ENCODE measurements at places on chromosomes 6 and 20.

DNA sequence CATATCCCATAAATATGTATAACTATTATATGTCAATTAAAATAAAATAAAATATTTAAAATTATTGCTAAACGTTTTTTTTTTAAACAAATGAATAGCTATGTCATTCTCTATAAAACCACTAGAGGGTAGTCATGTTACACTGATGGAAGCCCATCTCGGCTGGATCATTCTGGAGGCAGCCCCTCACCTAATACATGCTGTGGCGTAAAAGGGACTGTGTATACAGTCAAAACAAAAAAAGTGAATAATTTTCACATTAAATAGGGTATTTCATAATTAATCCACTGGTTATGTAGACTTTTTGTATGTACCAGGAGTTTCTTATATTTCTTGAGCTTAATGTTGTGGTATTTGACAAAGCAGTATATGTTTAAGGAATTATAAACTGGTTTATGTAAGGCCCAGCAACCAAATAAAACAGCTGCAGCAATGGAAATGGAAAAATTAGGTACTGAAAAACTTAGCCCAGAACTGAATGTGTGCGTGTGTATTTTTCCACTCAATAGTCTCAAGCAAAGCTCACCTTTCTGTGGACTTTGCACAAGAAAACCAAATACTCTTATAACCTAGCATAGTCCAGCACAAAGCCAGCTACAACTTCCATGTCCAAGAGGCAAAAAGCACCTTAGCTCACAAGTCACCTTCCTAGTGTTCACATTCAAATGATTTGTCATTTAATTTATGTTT lies 81.7 kb downstream of the COL9A1 start:
- DNase-seq = no peak

DNA sequence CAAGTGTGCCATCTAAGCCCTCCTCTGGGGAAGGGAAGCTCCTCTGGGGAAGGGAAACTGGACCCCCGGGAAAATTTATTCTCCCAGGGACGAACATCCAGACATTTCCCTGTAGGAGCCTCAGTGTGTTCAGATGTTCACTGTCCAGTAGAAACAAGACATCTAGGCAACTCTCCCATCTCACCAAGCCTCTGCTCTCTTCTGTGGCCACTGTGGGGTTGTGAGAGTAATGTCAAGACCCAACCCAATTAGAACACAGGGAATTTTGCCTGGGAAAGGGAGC lies 3.6 kb upstream of the PTGIS start:
- no peak for DNase-seq

DNA sequence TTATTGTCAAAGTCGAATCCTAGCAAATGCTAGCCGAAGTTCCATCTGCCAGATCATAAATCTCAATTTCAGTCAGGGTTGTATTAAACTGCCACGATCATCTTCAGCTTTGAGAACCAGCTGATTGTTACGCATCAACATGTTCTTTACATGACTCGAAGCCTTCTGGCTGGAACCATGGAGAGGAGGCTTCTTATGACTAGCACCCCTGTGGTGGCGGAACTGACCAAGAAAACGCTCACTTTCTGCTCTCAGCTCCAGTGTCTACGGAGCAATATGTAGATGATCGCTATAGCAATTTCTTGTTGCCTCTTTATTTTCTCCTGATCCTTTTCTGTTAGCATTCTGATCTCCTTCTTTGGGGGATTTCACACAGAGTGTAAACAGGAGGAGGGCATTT lies 479.4 kb upstream of the SLC35B3 start:
- no peak for DNase-seq

GRCh38 chr20:17704589-17705317 lies 5.0 kb downstream of the BANF2 start:
- no peak for DNase-seq

DNA sequence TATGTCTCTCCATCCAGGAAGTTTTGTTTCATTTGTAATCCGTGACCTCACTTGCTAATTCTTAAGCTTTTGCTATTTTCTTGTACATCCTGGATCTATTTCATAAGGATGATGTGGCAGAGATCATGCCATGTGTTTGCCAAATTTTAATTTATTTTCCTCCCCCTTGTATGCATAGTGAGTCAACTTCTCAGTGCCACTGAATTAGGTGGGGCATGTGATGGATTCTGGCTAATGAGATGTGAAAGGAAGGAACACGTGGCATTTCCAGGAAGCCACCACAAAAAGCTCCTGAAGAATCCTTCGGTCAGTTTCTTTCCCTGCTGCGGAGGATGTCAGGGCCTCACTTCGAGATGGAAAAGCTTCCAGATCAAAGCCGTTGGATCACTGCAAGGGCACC lies 86.2 kb upstream of the PRL start:
- DNase-seq = no peak

- DNase-seq = no peak
Observed at GRCh38 chr6:21383450-21384085, 210.0 kb upstream of the SOX4 start.

GRCh38 chr20:17873410-17874270 lies 95.0 kb downstream of the SNX5 start:
- no peak for DNase-seq

DNA sequence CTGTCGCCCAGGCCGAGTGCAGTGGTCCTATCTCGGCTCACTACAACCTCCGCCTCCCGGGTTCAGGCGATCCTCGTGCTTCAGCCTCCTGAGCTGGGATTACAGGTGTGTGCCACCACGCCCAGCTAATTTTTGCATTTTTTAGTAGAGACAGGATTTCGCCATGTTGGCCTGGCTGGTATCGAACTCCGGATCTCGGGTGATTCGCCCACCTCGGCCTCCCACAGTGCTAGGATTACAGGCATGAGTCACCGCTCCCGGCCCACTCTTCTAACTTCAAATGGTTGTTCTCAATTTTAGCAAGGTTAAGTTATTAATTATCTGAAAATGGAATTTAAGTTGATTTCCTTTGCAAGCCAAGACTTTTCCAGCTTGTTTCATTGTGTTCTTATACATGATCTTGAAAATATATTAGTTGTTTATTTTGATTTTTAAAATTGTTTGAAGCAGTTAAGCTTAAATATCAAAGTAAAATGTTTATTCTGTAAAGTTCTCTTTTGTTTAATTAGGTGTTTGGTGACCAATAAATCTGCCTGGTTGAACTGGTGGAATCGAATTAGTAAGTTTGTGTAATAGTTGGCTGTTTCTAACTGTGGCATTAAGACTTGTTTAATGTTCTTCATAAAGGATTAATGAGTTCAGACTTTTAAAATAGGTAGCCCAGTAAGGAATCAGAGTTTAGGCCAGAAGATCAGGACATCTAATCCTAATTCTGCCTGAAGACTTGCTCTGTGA lies 2.3 kb downstream of the PM20D2 start:
- no peak for DNase-seq

DNA sequence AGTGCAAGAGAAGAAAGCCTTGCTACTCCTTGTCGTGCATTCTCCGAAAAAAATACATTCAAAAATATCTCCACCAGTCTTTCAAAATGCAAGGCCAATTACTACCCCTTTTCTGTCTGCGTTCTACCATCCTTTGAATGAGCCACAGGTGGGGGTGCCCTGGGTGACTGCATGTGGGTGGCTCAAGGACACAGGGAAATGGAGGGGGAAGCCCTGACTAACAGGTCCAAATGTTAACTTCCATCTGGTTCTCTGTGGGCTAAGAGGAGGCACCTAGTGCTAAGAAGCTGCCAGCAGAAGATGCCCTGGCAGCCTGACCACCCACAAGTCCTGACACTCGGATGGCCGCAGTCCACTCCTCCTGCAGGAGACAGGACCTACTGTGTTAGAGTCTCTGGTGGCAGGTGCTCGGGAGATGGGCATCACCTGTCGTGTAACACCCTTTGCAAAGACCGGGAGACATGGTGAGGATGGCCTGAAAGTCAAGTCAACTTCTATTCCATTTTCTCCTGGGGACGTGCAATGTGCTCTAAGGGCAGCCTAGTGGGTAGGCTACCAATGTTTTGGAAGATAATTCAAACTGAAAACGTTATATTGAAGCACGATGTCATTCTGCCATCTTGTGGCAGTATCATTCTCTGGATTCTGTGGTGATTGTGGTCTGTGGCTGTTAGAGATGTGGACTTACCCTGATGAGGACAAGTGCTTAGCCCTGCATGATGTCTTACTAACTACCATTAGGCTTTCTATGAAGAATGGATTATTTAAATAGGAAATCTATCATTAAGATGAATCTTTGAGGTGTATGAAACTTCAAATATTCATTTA lies 27.4 kb upstream of the IGF2R start:
- DNase-seq = no peak

GRCh38 chr6:131652472-131652871 lies 15.4 kb downstream of the ENPP3 start:
- no peak for DNase-seq

DNA sequence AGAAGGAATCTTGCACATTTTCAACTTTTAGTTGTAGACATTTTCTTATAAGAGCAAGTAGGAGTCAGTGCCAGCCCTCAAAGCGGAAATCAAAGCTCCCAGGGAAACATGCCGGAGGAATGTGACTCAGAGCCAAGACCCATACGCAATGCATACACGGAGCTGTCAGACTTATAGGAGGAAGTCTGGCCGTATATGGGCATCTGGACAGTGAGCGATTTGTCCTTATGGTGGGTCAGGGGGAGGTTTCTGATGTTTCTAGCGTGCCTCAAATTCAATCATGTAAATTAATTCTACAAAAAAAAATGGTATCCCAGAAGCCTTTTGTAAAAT lies 3.6 kb upstream of the CCN2 start:
- DNase-seq = no peak

- DNase-seq = no peak
Observed at GRCh38 chr6:39228111-39228971, 934 bp downstream of the KCNK5 start.

DNA sequence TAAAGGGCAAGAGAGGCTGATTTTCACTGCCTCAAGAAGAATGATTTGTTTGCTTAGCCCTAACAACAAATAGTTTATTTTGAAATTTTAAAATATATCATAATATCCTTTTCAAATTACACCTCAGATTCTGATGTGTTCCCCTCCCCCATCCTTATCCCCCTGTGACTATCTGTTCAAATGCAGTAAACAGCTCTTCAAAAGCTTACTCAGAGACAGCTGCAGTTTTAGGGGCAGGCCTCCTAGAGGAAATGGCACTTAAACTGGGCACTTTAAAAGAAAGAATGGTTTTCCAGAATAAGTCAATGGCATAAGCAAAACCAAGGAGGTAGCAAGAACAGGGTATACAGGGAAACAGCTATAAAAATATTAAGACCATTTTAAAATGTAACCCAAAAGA lies 118.6 kb upstream of the UST start:
- no peak for DNase-seq

DNA sequence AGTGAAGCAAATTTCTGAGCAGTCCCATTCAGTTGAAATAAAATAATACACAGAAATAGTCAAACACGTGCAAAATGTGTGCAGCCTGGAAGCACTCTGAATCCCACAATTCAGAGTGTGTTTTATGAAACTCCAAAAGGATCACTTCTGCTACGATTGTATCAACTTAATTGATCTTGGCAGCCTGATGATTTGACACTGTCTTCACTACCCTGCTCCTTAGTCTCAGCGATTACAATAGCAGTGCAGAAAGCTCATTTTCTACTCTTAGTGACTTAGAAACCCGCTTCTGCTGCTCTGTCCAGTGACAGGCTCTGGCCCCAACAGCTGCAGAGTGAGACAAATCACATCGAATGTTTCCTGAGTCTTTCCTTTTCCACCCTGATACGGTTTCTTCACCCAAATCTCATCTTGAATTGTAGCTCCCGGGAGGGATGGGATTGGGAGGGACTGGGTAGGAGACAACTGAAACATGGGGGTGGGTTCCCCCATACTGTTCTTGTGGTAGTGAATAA lies 16.2 kb upstream of the EMILIN3 start:
- DNase-seq = no peak

GRCh38 chr6:47084610-47085009 lies 42.5 kb upstream of the ADGRF1 start:
- DNase-seq = no peak

- DNase-seq = no peak
Observed at GRCh38 chr6:17987447-17987696, at the start of gene KIF13A. Gene KIF13A, minus strand, starts transcription at chr6:17987635. Its CDS starts 172 bp downstream, at chr6:17987463.

- DNase-seq = no peak
Observed at GRCh38 chr20:62186887-62187866, 4.3 kb downstream of the MTG2 start.

- DNase-seq = no peak
Observed at GRCh38 chr20:62026564-62026856, 39.2 kb downstream of the TAF4 start.

- DNase-seq = no peak
Observed at GRCh38 chr6:129713806-129714333, 3.9 kb upstream of the ARHGAP18 start.

DNA sequence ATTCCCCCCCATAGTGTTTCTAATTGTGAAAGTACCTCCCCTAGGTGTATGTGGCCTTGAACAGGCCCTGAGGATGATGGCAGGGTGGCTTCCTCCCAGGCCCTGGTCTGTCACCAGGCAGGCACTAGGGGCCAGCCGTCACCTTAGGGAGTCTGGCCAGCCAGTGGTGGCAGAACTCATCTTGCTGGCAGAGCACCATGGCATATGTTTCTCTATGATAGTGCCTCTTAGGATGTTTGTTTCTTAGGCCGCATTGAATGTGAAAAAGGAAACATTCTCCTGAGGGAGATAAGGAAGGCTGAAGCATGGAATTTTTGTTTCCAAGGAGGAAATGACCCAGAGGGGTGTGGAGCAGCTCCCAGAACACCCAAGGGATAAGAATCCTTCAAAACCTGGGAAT lies 45.2 kb upstream of the KLHL31 start:
- no peak for DNase-seq

DNA sequence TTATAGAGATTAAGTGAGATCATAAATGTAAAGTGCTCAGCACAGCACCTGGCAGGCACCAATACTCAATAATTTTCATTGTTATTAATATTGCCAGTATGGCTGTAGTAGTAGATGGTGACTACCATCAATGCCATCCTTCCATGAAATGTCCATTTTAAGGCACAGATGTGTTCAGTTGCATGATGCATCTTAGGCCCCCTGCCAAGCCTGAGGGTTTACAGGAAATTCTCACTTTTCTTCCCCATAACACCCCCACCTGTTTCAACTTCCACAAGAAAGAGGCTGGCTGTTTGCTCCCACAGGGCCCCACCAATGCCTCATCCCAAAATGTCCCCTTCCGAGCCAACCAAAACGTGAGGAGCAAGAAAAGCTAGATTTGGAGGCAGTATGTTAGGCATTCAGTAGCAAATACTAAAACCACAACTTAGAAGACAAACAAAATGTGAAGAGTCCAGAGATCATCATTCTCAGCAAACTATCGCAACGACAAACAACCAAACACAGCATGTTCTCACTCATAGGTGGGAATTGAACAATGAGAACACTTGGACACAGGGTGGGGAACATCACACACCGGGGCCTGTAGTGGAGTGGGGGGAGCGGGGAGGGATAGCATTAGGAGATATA lies 110.6 kb upstream of the NHSL1 start:
- no peak for DNase-seq

- DNase-seq = no peak
Observed at GRCh38 chr6:100464903-100465700, at the start of gene SIM1. Gene SIM1, minus strand, starts transcription at chr6:100464921. Its CDS starts 1,453 bp downstream, at chr6:100463468.

Data from naive thymus-derived CD8-positive, alpha-beta T cell (primary cell).